ENCODE measurements at places on chromosomes 5 and 9.

DNA sequence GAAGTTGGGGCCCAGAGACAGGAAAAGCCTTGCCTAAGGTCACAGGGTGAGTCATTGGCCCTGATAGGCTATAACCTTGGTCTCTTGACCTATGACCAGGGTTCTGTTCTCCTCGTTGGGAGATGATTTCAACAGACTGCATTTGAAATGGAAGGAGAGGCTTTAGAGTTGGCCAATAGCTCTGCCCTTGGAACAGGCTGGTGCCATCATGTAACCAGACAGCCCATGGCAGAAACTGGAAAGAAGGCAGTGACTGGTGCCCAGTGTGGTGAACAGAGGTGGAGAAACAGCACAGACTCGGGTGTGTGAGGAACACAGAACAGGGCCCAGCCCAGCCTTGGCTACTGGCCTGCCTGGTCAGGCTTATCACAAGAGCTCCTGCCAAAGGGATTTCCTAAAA is 109.8 kb upstream of the SLC25A48 start:
- DNase-seq, result no peak

- DNase-seq, result no peak
These were observed 203.7 kb downstream of the TMEM167A start for GRCh38 chr5:82873452-82873851.

DNA sequence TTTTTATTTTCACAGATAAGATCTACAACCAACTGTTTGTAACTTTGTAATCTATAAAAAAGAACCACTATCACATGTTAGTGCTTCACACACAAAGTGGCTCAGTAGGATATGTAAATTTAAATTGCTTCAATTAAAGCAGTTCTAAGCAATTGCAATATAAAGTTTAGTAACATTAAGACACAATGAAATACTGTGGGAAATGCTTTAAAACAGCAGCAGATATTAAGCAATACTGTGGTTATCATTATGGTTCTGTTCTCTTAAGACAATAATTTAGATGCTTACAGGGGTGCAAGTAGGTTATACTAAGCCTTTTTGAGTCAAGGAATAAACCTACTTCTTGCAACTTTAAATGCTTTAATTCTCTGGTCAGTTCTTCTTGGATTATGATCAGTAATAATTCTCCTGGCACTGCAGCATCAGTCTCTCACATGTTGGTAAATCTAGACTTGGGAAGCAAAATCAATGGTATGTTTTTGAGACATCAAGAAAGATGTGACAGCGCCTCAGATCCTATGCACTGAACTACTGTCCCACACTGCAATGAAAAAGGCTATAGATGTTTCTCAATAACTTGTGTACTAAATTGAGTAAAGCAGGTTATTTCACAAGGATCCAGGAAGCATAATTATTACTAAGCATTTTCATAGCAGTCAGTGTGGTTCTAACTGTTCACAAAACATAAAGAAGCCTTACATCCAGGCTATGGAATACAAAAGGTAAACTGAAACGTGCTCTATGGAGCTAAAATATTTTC is 338.7 kb upstream of the PDE4D start:
- no peak for DNase-seq

- DNase-seq, result no peak
These were observed 506.9 kb downstream of the RAB3C start for GRCh38 chr5:59089767-59090166.

- no peak for DNase-seq
These were observed at the start of gene ARL10 for GRCh38 chr5:176365351-176366231. ARL10 (plus strand) TSS chr5:176365487; CDS start chr5:176365564, 77 bp downstream.

DNA sequence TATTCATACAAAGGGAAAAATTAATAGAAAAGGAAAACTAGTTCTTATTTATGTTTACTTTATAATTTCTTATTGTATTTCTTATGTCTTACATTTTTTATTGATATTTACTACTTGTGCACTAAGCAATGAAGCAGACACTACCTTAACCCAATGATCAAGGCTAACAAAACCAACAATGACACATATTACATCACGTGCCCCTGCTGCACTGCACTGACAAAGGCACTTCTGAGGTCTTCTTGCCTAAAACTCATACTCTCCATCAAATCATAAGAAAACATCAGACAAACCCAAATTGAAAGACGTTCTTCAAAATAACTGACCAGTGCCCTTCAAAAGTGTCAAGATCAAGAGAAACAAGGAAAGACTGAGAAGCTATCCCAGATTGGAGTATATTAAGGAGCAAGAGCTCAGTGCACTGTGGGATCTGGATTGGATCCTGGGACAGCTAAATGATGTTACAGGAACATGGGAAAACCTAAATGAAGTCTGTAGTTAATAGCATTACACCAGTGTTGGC is 230.9 kb downstream of the AUH start:
- DNase-seq, result no peak

- no peak for DNase-seq
These were observed 228.4 kb downstream of the TENT4A start for GRCh38 chr5:6941631-6942030.

DNA sequence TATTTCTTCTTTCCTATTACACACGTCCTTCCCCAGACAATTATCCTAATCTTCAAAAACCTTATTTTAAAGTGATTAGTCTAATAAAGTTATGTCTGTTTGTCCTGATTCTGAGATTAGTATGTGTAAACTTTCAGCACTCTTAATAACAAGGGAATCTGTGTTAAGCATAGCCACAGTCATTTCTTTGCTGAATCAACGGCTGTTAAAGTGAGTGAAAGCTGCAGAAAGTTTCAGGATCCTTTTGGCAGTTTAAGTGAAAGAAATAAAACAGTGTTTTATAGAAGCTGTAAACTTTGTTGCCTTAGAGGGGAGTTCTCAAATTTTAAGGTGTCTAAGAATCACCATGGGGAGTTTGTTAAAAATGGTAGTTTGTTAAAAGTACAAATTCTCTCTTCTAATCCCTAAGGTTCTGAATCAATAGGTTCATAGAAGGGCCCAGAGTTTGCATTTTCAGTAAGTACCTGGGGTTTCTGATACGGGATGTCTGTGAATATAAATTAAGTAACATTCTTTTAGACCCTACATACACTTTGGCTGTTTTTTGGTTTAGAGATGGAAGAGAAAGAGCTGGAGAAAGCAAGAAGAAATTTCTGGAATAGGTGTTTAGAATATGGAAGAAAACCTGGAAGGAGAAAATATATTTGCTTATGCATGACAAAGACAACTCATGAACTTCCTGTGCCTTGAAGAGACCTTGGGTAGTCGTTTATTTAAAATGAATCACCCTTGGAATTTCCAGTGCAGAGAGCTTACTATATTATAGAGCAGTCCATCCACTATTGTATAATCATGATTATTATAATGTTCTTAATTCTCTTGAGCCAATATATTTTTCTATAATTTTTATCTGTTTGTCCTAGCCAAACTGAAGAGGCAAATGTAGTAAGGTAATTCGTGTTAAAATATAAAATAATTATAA is 45.7 kb downstream of the SCAMP1 start:
- no peak for DNase-seq

DNA sequence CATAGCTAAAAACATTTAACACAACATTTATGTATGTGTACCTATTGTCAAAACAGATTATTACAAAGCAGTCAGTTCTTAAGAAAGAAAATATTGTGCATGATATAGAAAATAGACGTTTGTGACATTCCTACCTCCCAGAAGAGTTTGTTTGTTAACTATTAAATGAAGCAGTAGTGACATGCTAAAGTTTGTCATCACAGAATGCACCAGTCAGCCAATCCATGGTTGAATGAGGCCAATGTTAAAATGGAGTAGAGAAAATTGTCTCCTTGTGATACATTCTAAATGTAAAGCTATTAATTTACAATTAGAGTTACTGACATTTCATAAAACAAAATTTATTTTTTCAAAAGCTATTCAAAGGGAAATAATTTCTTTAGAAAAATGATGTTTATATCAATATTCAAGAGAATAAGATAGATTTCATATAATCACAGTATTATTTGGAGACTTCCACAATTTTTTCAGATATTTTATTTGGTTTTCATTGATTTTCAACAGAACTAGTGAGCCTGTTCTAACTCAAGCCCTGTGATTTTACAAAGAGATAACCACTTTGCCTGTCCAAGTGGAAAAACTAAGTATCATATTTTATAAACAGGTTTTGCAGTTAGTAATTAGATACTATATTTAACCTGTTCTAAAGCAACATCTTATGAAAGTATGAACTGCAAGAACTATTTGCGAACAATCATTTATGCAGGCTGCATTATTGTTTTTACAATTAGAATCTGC is 176.8 kb downstream of the ISL1 start:
- no peak for DNase-seq

DNA sequence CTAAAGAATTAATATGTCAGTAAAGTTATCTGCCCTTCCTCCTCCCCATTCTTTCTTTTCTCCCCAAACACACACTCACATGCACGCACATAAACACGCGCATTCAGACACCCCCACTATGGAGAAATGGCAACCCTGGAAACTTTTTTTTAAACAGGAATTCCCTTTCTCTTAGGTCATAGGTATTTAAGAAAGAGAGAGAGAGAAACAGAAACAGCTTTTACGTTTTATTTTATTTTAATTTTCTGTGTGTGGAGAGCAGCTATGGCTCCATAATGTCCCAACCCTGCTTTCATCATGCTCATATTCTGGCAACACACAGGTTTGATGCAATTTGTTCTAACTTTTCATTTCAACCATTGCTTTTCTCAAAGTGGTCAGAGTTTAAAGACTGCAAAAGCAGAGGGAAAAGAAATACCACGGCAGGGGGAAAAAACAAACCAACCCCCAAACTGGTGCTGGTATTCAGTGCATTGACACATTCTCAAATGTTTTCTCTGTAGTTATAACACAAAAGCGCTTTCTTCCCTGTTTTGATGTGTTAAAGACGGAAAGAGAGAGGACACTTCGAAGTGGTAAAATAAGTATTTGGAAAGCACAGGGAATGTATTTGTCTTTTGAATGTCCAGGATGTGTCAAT is 126.0 kb upstream of the TMEM161B start:
- DNase-seq, result no peak

- no peak for DNase-seq
These were observed 33.9 kb downstream of the HACD4 start for GRCh38 chr9:20997503-20998076.

DNA sequence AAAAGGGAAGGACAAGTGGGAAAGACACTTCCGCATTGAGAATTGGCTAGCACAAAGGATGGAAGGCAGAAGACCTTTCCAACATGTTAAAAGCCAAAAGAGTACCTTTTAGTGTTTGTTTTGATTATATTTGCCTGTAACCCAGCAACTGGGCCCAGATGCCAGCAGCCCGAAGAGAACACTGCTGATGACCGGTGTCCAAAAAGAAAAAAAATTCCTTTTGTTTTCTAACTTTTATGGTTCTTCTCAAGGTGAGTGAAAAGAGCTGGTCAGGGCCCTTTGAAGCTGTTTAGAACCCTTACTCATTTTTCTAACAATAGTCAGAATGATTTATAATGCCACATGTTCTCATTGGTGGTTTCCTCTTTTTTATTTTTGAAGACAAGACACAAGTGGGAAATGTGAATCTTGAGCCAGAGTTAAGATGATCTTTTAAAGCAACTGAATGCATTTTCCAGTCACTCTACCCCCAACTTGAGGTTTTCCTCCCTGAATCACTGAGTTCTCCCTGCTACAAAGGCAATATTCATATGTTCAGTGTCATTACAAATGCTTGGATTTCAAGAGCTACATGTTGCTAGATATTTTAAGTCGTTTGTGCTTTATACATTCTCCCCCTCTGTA is 32.3 kb upstream of the ZNF462 start:
- DNase-seq, result no peak

- no peak for DNase-seq
These were observed 721.0 kb upstream of the WWC1 start for GRCh38 chr5:167570431-167570830.

GRCh38 chr5:5678909-5679308 is 256.4 kb downstream of the ICE1 start:
- no peak for DNase-seq

- DNase-seq, result no peak
These were observed 68.2 kb upstream of the NR4A3 start for GRCh38 chr9:99753436-99753835.

DNA sequence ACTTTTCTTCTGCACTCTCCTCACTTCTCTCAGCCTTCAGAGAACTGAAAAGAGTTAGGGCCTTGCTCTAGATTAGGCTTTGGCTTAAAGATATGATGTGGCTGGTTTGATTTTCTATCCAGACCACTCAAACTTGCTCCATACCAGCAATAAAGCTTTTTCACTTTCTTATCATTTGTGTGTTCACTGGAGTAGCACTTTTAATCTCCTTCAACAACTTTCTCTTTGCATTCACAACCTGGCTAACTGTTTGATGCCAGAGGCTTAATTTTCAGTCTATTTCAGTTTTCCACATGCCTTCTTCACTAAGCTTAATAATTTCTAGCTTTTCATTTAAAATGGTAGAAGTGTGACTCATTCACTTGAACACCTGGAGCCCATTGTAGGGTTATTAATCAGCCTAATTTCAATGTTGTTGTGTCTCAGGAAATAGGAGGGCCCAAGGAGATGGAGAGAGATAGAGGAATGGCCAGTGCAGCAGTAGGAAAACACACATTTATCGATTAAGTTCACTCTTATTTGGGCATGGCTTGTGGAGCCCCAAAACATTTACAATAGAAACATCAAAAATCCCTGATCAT is 5.9 kb downstream of the ATPSCKMT start:
- no peak for DNase-seq

DNA sequence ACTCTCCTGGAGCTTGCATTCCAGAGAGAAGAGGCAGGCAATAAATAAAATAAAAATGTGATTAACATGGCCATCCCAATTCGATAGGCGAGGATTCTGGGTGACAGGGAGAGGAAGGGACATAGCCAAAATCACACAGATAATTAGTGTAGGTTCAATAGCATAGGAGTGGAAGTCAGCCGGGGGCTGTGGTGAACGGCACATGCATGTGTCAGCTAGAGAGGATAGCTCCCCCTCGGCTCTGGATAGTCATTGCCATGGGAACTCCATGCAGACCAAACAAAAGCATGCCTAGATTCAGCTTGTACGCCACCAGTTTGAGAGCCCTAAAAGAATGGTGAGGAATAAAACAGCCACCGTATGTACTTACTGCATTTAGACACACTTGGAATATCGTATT is 223.5 kb downstream of the GRIA1 start:
- DNase-seq, result no peak

GRCh38 chr9:131584858-131585257 is 39.5 kb downstream of the PRRT1B start:
- DNase-seq, result no peak

DNA sequence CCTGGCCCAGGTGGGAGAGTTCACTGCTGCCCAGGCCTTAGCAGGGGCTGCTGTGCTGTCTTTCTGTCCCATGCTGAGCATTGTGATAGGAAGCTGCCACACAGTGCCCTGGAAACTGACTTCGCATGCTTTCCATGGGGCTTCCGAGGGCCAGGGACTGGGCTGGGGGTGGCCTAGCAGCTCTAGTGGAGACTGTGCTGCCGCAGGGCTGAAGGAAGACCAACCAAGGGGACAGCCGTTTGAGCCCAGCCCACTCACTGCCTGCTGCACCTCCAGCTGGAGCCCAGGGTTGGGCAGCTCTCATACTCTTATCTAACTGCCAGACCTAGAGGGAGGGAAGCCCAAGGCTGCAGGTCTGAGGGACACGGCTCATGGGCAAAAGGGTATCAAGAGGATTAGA is 79.2 kb downstream of the RGS3 start:
- no peak for DNase-seq

GRCh38 chr5:27511061-27511460 is 472.7 kb upstream of the CDH9 start:
- DNase-seq, result no peak
